Inflammatory macrophage treated with lipopolysaccharide for 1 hour (primary cell): ENCODE measurements at places on chromosomes 12 and 14.
A peak's percentile ranks its signal among the peaks of the same experiment; 100 is the strongest.

- DNase-seq, result no peak
These were observed 444.9 kb downstream of the EGLN3 start for GRCh38 chr14:33505963-33506329.

DNA sequence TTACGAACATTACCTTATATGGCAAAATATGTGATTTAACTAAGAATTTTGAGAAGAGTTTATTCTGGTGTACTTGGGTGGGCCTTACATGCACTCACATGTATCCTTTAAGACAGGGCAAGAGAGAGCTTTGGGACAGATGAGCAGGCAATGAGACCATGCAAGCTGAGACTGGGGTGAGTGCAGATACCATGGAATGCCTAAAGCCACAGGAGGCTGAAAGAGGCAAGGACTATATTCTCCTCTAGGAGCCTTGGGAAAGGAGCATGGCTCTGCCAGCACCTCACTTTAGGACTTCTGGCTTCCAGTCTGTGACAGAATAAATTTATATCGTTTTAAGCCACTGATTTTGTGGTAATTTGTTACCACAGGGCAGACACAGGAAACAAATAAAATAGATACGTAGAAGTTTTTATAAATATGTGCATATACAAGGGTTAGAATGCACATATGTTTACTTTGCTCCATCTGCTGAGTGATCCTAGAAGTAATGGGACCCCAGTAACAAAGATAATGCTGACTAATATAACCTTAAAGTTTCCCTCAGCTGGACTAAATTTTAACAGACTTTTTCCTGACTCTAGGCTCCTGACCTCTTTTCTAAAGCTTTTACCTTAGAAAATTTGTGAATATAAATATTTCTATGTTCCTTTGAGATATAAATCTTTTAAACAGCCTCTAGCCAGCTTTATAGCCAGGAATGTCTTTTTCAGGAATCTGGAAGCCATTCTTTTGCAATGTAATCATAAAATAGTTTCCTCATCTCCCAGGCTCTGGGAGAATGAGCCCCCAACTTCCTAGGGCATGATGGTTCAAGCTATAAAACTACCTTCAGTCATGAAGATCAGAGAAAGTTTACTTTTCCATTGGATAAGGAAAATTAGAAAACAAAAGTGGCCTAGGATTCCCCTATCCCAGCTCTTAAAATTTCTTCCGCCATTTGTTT is 216.8 kb downstream of the PPFIA2 start:
- no peak for DNase-seq

GRCh38 chr12:52519826-52520662 is at the start of gene KRT5:
Gene KRT5, minus strand, starts transcription at chr12:52520394. Its CDS starts 98 bp downstream, at chr12:52520296.
- DNase-seq, result no peak

GRCh38 chr14:22561661-22562579 is 27.1 kb downstream of the DAD1 start:
- DNase-seq, result no peak

- DNase-seq, result peak; percentile 12
These were observed 42.9 kb upstream of the ATP23 start for GRCh38 chr12:57898308-57898970.

GRCh38 chr12:12759234-12759915 is 26.1 kb upstream of the APOLD1 start:
- no peak for DNase-seq

DNA sequence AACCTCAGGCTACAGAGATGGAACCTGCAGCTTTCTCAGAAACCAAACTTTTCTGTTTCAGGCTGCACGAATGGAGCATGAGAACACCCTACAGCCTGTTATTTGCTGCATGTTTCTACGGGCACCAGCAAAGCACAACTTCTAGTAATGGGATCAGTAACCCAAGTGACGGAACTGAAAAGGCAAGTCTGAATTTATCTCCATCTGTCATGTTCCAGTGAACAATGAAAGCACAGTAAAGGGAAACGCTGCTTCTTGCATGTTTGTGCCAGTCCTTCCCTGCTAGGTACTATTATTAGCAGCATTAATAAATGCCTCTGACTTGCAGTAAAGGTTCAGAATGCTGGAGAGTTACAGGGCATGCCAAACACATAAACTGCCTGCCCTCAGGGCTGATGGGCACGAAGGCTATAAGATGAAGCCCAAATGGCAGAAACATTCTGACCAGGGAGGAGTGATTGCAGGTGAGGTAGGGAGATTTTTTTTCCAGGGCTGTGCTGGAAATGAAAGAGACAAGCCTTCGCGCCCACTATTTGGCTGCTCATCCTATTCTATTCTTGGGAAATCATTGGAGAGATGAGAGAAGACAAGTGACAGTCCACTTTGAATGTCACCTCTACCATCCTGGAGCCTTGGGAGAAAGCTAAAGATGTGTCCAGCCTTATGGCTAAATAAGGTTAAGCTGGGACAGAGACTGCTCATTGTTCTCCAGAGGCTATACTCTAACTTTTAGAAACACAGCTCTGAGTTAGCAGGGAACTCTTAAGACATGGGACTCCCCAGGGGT is 100.4 kb upstream of the PLXNC1 start:
- DNase-seq, result no peak

DNA sequence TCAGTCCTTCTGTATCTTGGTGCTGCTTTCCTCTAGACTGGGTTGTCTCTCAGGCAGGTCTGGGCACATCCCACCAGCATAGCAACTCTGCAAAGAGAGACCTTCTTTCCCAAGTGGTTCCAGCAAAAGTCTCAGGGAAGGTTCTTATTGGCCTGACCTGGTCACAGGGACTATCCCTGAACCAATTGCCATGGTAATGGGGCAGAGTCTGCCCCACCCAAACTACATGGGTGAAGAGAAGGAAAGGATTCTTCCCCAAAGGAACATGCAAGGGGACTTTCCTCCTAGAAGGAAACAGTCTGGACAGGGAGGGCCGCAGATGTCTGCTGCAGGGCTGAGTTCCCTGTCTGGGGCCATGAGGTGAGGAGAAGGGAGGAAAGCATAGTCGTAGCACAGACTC is 122.2 kb upstream of the NCOR2 start:
- DNase-seq, result peak; percentile 66

GRCh38 chr14:97410667-97411620 is 613.8 kb downstream of the VRK1 start:
- DNase-seq, result no peak

- no peak for DNase-seq
These were observed 1.6 kb downstream of the PABPN1 start for GRCh38 chr14:23322568-23323517.

DNA sequence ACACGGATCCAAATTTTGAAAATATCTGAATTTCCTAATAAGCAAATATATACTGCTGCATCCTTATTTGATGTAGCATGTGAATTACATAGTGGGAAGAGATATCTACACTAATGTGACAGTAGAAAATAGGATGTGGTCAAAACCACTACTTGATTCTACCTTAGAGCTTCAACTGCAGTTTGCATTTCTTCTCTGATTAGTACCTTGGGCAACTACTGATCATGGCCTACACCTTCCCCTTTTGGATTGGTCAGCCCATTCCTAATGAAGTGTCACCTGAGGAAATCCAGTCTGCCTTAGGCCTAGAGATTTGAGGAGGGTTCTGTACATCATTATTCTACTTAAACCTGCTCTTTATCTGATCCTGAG is 10.7 kb downstream of the LLPH start:
- no peak for DNase-seq

DNA sequence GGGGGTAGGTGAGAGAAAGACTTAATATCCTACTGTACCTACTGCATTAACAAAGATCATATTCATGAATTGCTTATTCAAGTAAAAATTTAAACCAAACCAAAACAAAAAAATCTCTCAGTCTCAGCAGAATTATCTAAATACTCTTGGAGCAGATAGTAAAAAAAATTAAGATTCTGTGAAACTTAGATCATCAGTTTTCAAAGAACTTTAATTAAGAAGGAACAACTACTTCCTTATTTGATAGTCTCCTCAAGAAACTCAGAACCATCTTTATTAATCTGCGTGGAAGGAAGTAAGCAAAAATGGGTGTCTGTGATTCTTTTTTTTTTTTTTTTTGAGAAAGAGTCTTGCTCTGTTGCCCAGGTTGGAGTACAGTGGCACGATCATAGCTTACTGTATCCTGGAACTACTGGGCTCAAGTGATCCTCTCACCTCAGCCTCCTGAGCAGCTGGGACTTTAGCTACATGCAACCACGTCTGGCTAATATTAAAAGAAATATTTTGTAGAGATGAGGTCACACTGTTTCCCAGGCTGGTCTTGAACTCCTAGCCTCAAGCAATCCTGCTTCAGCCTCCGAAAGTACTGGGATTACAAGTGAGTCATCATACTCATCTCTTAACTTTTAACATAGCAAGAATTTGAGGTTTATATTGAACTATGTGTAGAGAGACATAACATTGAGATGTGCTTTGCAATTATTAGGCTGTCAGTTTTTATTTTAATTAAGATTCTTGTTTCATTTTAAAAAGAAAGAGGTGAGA is 37.4 kb downstream of the GAS2L3 start:
- peak; percentile 13 for DNase-seq

- no peak for DNase-seq
These were observed 13.1 kb downstream of the DACT1 start for GRCh38 chr14:58650857-58651256.

- no peak for DNase-seq
These were observed 50.5 kb downstream of the KITLG start for GRCh38 chr12:88529531-88530488.

DNA sequence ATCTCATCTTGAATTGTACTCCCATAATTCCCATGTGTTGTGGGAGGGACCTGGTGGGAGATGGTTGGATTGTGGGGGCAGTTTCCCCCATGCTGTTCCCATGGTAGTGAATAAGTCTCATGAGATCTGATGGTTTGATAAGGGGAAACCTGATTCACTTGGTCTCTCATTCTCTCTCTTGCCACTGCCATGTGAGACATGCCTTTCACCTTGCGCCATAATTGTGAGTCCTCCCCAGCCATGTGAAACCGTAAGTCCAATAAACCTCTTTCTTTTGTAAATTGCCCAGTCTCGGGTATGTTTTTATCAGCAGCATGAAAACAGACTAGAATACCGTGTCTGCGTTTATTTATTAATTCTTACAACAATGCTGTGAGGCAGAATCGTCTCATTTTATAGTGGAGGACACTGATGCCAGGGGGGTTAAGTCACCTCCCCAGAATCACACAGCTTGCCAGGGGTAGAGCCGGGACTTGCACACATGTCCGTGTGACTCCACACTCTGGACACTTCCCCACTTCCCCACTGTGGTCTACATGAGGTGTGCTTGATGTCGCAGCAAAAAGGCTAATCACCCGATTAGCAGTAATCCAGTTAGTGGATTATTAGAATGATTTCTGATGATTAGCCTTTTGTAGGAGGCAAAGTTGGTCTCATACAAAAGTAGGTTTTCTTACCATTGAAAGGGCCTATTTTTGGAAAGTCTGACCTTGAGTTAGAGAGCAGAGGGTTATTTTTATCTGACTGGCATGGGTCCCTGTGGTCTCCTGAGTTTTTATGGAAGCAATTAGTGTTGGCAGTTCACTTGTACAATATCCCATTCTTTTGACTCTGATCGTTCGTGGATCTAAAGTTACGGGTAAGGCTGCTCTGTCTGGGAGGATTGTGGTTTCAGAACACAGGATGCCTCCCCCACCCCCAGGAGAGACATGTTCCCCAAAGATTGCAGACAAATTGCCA is 47.4 kb upstream of the BCL7A start:
- no peak for DNase-seq

DNA sequence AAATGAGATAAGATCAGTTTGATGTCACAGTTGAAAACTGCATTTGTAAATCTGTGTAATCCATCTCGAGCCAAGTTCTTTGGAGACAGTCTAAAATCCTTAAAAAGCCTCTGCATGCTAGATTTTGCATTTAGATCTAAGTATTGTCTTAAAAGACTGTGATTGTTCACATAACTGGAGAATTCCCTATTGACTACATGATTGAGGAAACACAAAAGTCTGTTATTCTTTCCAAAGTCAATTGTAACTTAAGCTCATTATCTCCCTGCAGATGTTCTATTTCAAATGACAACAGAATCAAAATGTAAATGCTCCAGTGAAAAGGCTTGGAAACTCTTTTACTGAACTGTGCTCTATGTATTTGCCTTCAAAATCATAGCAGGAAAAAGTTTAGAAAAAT is 77.8 kb downstream of the MYF5 start:
- no peak for DNase-seq

DNA sequence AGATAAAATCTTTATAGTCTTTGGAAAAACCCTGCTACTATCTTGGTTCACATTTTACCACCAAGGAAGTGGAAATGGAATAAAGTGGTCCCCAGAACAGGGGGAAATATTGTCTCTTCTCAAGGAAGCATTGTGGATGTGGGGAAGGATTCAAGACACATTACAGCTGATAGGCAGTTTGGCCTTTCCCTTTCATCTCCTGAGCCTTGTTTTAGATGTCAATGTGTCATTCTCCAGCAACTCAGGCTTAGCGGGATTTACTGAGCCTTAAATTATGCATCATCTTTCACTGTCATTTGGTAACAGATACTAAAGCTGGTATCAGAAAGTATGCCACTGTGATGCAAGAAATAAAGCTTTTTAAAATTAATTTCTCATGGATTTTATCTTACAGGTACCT is 136.2 kb downstream of the STXBP6 start:
- DNase-seq, result no peak

GRCh38 chr12:45773747-45774146 is 44.2 kb downstream of the ARID2 start:
- DNase-seq, result no peak

- peak; percentile 22 for DNase-seq
These were observed 8.2 kb downstream of the DMAC2L start for GRCh38 chr14:50320283-50320682.

DNA sequence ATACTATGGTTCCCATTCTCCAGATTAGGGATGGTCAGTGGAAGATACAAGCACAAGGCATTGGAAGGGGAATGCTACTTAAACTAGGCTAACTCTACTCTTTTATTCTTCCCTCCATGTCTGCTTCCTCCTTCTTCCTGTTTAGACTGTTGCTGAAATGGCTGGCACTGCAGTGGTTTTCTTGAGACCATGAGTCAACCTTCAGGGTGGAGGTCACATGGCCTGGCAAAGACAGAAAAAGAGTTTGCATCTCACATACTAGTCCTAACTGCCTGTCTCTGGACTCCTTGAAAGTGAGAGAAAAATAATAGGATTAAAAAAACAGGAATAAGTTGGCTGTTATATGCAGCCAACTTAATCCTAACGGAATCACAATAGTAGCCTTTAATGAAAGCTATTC is 37.0 kb downstream of the ALDH1L2 start:
- DNase-seq, result no peak

DNA sequence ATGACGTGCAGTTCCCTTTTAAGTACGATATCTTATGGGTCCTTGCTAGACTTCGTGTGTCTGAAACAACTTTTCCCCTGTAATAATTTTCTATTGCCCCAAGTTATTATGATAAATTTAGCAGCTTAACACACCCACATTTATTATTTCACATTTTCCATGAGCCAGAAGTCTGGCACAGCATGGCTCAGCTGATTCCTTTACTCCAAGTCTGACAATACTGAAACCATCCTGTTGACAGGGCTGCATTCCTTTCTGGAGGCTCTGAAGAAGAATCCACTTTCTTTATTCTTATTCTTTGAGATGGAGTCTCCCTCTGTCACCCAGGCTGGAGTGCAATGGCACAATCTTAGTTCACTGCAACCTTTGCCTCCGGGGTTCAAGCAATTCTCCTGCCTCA is 80.9 kb downstream of the DENND5B start:
- no peak for DNase-seq

- DNase-seq, result no peak
These were observed 20.6 kb downstream of the LIN52 start for GRCh38 chr14:74105381-74105780.

- DNase-seq, result peak; percentile 49
These were observed 32.4 kb downstream of the LMO3 start for GRCh38 chr12:16573398-16574077.
